ENCODE measurements at places on chromosomes 6 and 20. TPM values are rescaled to one million over a fixed set of nuclear protein-coding genes. Genes with fewer than 3 reads are reported as not detected.

GRCh38 chr20:53902968-53903651, 167.3 kb downstream of the BCAS1 start:
- DNase-seq = no peak

GRCh38 chr6:136897071-136897470, 25.0 kb upstream of the SLC35D3 start:
- no peak for DNase-seq

GRCh38 chr6:89217299-89217910, at the start of gene GABRR1:
Gene GABRR1 (minus strand): TSS chr6:89217358. CDS start chr6:89217322, 36 bp downstream.
- no peak for DNase-seq

GRCh38 chr6:56963043-56963442, 8.1 kb downstream of the BEND6 start:
- DNase-seq = no peak

GRCh38 chr6:4139272-4139671, 3.9 kb upstream of the ECI2 start:
- no peak for DNase-seq

- no peak for DNase-seq
These were observed 331.7 kb downstream of the FRK start for GRCh38 chr6:115729036-115729435.

GRCh38 chr6:169316651-169317050, 63.0 kb upstream of the THBS2 start:
- no peak for DNase-seq

DNA sequence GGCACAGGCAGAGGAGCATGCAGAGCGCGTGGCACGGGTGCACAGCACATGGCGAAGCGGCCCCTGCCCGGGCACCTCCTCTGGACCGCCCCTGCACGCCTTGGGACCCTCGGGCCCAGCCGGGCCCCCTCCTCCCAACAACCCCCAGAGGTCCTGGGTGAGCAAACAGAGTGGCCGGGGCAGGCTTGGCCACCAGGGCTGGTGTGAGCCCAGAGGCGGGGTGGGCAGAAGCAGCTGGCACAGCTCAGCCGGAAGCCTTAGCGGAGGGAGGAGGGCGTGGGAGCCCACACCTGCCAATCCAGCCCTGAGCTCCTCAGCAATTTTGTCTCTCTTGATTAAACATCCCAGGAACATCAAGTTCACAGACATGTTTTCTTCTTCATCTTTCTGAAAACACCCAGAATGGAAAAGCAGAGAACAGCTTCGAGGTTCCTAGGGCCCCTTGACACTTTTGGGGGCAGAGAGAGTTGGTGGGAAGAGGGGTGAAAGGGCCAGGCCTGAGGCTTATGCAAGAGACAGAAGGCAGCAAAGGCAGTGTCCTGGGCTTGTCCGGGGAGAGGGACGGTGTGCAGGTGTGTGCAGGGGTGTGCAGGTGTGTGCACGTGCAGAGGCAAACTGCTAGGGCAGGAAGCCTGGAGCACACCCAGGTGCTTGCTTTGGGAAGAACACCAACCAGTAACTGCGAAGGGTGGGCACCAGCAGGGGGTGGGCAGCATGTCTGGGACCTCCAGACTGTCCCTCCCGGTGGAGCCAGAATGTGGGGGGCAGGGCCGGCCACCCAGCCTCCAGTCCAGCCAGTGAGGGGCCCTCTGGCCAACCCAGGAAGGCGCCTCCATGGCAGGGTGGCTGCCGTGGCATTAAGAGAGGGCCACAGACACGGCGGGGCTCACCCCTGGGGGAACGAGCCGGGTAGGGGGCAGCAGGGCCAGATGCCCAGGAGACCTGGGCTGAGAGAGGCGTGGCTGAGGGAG, 4.8 kb downstream of the HRH3 start:
- DNase-seq = no peak

DNA sequence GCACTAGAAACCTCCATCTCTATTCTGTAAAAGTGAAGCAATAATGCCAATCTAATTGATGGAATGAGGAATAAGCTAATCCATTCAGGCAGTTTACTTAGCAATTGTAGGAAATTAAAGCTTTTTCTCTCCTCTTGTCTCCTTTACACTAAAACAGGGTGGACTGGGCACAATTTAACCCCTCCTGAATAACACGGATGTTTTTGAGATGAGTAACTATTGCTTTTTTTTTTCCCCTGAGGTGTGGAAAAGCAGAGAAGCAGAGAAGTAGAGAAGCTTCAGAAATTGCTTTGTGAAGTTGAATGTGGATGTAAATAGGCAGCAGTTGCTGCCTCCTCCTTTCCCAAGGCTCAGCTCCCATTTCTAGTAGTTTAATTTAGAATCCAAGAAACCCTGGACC, 40.0 kb upstream of the GCNT2 start:
- no peak for DNase-seq

DNA sequence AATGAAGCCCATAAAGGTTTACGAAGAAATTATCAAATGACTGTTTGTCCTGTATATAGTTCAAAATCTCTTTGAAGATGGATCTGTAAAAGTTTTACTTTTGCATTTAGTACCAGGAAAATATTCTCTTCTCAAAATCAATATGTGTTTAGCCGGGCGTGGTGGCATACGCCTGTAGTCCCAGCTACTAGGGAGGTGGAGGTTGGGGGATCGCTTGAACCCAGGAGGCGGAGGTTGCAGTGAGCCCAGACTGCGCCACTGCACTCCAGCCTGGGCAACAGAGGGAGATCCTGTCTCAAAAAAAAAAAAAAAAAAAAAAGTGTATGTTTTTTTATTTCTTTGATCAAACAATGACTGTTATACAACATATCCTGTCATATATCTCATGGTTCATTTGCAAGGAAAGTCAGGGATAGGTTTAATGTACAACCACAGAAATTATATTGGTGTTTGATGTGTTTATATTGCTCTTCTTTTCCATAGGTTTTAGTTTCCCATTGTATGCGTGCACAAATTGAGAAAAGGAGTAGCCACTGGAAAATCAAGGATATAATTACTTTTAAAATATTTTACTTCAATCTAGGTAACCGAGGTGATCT, 40.1 kb downstream of the SOX4 start:
- DNase-seq = peak; percentile 17

- DNase-seq = peak; percentile 72
These were observed 134.4 kb downstream of the ARHGAP18 start for GRCh38 chr6:129575378-129576118.

- no peak for DNase-seq
These were observed 31.2 kb downstream of the SAMHD1 start for GRCh38 chr20:36920334-36920730.

DNA sequence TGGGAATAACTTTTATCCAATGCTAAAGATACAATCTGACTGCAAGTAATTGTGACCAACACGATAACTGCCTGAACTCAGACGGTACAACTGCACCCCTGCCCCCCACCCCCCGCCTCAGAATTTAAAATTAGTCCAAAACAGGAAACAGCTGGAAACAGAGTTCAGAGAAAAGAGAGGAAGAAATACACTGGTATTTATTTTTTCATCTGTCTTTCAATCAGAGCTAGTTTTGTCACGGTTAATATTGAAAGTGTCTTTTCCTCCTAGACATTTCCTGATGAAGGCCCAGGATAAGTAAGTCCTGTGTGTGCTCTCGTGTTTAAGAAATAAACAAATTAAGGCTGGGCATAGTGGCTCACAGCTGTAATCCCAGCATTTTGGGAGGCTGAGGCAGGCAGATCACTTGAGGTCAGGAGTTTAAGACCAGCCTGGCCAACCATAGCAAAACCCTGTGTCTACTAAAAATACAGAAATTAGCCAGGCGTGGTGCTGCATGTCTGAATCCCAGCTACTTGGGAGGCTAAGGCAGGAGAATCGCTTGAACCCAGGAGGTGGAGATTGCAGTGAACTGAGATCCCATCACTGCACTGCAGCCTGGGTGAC, 21.5 kb downstream of the ACSS1 start:
- DNase-seq = peak; percentile 87

DNA sequence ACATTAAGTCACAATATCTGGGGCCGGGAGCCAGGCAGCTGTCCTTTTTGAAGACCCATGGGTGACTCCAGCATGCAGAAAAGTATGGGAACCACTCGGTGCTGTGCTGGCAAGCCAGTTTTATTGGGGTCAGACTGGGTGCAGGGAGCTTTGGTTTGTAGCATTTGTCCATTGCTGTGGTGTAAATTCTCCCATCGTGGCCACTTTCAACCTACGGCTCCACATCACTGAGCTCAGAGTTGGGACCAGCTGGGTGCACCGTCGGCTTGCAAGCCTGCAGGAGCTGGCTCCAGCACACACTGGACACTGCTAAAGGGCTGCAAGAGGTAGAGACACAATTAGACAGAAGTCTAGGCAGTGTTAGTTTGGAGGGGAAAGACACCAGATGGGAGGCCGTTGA, 66.9 kb downstream of the SYNJ2 start:
- DNase-seq = no peak

DNA sequence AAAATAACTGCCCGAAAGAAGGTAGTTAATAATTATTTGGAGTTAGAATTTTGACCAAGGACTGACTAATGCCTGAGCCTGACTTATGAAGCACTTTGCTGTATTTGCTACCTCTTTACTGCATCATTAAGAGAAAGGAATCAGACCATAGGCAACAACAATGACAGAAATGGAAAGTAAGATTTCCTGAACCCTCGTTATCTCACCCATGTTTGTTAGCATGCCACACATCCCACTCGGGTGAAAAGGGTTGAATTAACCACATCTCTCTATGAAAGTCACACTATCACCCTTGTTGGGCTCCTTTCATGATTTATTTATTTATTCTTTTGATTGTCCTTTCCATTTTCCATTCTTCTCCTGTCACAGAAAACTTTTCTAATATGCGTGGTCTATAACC, 59.6 kb downstream of the OLIG3 start:
- DNase-seq = no peak

GRCh38 chr6:104617591-104617990, 242.1 kb downstream of the HACE1 start:
- no peak for DNase-seq

DNA sequence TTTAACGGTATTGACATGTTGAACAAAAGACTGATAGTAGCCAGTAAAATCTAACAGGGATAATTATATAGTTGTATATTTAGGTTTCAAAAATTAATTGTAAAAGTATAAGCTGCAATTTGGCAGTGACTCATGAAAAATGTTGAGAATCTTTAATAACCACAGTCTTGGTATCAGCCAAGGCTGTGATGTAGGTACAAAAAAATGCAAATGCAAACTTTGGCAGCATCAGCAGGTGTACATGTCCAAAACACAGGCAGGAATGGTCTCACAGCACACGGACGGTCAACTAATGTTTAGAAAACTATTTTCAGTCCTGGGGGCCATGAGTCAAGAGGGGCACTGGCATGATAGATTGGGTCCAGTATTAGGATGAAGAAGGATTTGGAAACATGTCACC, 58.5 kb upstream of the BEND3 start:
- no peak for DNase-seq

DNA sequence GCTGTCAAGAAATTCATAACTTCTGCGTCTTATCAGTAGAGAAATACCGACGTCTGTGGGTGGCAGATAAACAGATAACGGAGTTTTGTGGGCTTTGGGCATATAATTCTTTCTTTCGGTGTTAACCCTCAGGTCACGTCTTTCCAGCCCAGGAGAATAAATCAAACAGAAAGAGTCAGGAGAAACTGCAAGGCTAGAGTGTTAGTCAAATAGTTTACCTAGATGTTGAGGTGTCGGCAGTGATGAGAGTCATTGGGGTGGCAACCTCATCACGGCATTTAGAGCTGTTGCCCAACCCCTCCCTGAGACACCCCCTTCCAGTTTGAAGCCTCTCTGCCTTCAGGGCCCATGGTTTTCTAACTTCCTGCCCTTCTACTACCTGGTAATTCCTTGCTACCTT, 49.5 kb downstream of the ADTRP start:
- no peak for DNase-seq

- no peak for DNase-seq
These were observed 48.5 kb upstream of the TTPAL start for GRCh38 chr20:44426879-44427790.

GRCh38 chr20:24649787-24650490, 180.5 kb downstream of the SYNDIG1 start:
- no peak for DNase-seq

DNA sequence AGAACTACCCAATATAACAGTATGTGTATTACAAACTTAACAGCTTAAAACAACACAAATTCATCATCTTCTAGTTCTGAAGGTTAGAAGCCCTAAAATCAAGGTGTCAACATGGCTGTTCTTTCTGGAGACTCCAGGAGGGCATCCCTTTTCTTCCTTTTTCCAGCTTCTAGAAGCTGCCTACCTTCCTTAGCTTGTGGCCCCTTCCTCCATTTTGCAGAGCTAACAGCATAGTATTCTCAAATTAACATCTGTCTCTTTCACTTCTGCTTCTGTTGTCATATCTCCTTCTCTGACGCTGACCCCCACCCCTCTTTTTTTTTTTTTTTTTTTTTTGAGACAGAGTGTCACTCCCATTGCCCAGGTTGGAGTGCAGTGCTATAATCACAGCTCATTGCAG, 52.8 kb upstream of the AKIRIN2 start:
- no peak for DNase-seq

- no peak for DNase-seq
These were observed 292.1 kb downstream of the CDC5L start for GRCh38 chr6:44679438-44680201.

The EPHA7 gene
- total RNA-seq = not detected

The DEF6 gene
- 0.77 TPM for total RNA-seq

The HUS1B gene
- 1.2 TPM for total RNA-seq

The ELOVL5 gene
- total RNA-seq = 149 TPM

The TFAP2C gene
- not detected for total RNA-seq

The MLN gene
- total RNA-seq = not detected

The ATAT1 gene
- total RNA-seq = 20.2 TPM

The HLA-DMA gene
- 1.2 TPM for total RNA-seq

The SLA2 gene
- not detected for total RNA-seq

The WFDC5 gene
- total RNA-seq = not detected

The SYCP2L gene
- total RNA-seq = not detected

The ADA gene
- total RNA-seq = 26.3 TPM

The SLC24A3 gene
- total RNA-seq = not detected

The NRSN1 gene
- total RNA-seq = not detected
